Stimulated activated CD4-positive, alpha-beta T cell treated with anti-CD3 and anti-CD28 coated beads, Interleukin-2, amount 100 ng/mL, for 48 hours (primary cell): ENCODE measurements at places on chromosomes 1 and 21.

DNA sequence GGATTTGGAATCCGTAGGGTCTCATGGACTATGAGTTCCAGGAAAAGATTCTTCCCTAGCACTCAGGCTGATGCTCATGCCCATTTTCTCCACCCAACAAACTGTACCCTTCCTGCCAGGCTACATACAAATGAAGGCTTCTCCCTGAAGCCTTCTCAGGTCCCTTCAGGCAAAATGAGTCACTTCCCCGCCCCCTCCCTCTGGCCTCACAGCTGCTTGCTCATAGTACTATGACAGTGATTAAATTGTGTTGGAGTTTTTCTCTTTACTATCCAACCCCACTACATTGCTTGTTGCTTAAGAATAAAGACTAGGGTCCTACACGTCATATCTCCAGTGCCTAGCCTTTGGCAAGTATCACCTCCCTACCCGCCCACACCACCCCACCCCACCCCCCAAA, 207.6 kb upstream of the NFIA start:
- DNase-seq, result no peak

GRCh38 chr1:44377925-44378784, 23.1 kb upstream of the ERI3 start:
- DNase-seq, result peak; percentile 38

DNA sequence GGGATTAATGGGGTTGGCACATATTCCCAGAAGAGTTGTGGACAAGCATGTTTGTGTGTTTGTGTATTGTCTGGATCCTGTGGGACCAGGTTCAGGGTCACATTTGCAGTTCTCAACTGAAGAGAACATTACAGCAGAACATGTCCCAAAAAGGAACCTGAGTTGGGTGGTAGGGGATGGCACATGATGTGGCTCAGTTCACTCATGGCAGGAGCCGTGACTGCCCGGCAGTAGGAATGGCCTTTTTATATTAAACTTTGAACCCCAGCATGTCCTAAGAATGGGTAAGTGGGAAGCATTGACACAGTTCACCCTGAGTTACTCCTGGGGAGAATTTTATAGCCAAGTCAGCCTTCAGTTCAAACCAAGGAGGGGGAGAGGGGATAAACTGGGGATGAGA, 41.3 kb downstream of the CXADR start:
- no peak for DNase-seq

DNA sequence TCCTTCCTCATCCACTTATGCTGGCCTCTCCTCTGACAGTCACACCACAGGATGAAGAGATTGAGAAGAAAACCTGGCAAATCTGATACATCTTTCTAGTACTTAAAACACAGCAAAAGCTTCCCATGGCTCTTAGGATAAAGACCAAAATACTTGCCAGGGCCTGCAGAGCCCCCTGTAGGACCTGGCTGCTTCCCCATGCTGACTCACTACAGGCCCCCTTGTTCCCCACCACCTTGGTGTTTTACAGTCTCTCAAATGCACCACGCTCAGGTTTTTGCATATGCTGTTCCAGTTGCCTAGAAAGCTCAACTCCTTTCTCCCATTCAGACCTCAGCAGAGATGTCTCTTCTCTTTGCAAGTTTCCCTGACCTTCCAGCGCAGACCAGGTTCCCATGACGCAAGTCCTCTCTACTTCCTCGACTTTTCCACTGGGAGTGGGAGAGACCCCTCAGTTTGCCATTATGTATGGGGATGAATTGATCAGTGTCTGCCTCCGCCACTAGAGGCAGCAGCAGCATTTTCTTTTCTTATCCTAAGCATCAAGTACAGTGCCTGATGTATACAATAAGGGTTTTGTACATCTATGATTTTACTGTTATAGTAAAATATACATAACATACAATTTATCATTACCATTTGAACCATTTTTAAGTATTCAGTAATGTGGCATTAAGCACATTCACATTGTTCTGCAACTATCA, 113.8 kb upstream of the C8B start:
- no peak for DNase-seq

DNA sequence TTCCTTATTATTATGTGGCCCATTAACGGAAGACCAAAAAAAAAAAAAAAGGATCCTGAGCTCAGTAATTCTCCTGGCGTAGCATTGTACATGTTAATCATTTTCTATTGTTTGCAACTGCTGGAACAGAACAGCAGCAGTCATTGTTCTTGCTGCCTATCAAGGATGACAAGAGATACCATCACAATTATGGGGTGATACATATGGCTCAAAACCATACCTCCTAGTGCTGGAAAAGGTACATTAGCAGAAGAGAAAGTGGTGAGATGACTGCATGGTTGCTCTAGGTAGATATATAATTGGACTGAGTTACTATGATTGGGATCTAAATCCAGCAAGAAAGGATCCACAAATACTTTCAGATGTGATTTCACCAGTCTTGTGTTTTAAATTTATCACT, 13.3 kb upstream of the TLR5 start:
- no peak for DNase-seq

- DNase-seq, result no peak
Measured at GRCh38 chr21:36606983-36607325, 92.0 kb upstream of the SIM2 start.
